Activated T-cell treated with anti-CD3 and anti-CD28 coated beads, Interleukin-2, amount 50 U/mL, for 72 hours (primary cell): ENCODE measurements at places on chromosomes 5 and 9. TPM values are rescaled to one million over a fixed set of nuclear protein-coding genes. Genes with fewer than 3 reads are reported as not detected.

Gene TLR4
- total RNA-seq: not detected

Gene SH3GL2
- total RNA-seq: not detected

Gene BARHL1
- not detected for total RNA-seq

Gene DOLK
- total RNA-seq: 6.9 TPM

Gene IFNB1
- 1.6 TPM for total RNA-seq

Gene SLCO6A1
- not detected for total RNA-seq

Gene BNC2
- total RNA-seq: 0.32 TPM

Gene NRG2
- 0.07 TPM for total RNA-seq

Gene GBGT1
- 2.0 TPM for total RNA-seq

Gene LEAP2
- 5.0 TPM for total RNA-seq

Gene MYO10
- 0.97 TPM for total RNA-seq

Gene EDIL3
- total RNA-seq: not detected
